ENCODE measurements at places on chromosomes 16 and 17.

DNA sequence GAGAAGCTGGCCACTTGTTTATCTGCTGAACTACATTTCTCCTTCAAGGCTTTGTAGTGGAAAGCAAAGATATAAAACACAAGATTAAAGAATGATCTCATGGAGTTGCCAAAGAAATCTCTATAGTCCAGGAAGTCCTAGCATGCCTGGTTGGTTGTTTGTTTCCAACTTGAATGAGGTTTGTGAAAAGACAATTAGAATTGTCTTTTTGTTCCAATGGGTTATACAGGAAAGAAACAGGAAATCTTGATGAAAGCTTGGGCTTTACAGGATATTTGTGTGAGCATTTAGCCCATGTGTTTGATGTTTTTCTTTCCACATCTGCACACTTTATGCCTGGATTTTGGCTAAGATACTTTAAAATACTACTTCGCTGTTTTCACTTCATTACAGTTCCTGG is 273.4 kb downstream of the CEP112 start:
- DNase-seq, result no peak

GRCh38 chr16:31708348-31708747 is 165.3 kb upstream of the ZNF267 start:
- DNase-seq, result no peak

DNA sequence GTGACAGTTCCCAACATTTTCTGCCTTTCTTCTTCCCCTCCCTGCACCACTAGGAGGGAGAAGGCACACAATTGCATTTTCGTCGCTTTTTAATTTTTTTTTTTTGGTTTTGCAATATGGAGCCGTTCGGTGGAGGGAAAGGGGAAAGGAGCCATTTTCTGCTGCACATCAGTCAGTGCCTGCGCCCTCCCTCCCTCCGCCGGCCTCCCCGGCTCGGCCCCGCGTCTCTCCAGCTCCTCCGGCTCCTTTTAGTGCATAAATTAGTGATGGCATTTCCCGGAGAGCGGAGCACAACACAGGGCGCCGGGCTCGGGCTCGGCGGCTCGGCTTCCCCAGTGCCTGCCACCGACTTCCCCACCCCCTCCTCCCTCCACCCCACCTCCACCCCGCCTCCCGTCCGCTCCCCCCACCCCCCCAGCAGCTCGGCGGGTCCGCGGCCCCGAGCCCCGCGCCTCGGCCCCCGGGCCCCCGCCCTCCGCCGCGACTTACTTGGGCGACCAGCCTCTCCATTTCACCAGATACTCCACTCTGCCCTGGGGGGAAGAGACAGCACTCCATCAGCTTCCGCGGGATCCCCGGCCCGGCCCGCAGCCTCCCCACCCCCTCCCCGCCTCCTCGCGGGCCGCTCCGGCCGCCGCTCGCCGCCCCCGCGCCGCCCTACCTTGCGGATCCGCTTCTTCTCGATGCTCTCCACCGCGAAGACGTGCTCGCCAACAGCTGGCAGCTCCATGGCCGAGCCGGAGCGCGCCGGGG is 542 bp downstream of the CBX4 start:
- peak; percentile 87 for DNase-seq

DNA sequence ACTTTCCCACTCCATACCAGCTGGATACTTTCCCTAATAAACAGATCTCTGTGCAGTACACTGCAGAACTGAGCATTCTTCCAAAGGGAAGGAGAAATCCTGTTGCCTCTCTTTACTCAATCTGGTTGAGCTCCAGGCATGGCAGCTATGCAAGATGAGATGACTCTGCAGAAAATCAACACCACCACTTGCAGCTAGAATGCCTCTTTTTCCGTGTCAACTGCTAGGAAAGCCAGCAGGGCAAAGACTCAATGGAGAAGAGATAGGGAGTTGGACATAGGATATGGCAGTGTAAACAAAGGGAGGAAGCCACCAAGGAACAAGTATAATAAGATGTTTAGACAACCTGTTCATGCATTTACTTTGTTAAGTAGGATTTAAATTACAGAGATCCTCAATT is 40.4 kb upstream of the CORO6 start:
- DNase-seq, result no peak

GRCh38 chr17:42585353-42585752 is 7.8 kb upstream of the PSMC3IP start:
- no peak for DNase-seq

- no peak for DNase-seq
Measured at GRCh38 chr16:87854053-87854906, 15.0 kb downstream of the SLC7A5 start.

- no peak for DNase-seq
Measured at GRCh38 chr16:88929091-88929445, 47.9 kb downstream of the CBFA2T3 start.

DNA sequence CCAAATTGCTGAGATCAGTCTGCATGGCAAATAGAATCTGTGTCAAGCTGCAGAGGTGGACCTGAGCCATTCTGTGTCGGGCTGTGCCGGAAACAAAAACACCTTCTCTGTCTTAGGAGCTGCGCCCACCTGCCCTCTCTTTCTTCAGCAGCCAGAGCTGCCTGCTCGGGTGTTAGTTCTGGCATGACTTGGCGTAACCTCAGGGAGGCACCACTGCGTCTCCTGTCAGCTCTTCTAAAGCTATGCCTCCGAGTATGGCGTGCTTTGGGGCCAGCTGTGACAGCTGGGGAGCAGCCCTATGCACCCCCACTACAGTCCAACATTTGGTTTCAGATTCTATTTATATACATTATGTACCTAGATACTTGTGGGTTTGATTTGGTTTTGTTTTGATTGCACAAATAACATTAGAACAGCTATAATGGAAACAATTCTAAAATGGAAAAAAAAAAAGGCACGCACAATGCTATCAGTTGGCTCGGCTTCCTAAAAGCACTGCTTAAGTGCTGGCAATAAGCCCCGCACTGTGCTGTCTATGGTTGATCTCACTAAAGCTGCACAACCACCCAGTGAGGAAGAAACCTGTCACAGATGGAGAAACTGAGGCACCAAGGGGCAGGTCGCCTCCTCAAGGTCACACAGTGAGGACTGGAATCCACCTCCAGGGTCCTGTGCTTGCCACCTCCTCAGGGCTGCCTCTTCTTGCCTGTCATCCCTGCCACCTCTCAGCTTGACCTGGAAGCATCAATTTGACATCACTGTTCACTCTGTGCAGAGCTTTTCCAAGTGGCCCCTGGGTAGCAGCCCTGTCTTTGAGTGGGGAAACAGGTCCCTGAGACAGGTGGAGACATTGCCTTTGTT is 18.7 kb upstream of the ADGRG1 start:
- DNase-seq, result no peak

- no peak for DNase-seq
Measured at GRCh38 chr17:58402679-58403078, 14.7 kb downstream of the RNF43 start.

DNA sequence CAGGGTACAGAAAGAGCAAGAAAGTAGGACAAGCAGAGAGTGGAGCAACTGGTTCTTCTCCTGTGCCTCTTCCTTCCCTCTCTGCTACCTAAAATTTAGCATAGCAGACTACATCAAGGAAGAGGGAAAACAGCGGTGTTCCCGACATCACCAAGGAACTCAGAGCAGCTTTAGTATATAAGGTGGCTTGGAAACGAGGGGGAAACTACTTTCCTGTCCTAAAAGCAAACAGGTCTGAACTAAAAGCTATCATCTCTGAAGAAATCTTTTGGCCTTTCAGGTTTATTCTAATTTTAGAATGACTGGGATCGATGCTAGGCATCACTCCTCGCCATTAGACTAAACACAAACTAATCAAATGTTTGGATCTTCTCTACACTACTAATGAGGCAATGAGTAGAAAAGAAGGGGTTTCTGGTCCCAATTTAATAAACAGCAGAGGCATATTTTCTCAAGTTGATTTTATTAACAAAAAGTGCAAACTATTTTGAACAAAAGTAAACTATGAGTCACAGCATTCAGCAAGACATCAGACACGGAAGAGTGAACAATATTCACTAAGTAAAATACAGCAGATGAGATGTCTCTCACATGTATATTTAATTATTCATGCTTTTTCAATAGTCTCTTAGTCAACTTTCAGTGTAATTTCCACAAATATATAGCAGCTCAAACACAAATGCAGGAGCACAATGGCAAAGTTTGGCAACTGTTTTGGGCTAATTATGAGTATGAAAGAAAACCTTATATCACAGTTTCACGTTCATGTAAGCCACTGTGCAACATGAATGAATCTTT is 108.7 kb downstream of the TRIM37 start:
- DNase-seq, result no peak

DNA sequence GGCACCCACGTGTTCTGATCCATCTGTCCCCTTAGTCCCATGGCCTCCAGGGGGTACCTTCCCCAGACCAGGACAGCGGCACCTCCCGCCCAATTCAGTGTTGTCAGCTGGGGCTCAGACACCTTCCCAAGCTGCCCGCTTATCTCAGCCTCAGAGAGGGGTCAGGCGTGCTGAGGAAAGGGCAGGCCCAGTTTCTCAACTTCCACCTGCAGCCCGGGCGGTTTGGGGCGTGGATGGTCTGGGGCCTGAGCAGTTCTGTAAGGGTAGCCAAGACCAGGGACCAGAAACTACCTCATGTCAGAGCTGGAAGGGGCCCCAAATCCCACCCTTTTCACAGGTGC is 5.1 kb downstream of the PLCD3 start:
- no peak for DNase-seq

DNA sequence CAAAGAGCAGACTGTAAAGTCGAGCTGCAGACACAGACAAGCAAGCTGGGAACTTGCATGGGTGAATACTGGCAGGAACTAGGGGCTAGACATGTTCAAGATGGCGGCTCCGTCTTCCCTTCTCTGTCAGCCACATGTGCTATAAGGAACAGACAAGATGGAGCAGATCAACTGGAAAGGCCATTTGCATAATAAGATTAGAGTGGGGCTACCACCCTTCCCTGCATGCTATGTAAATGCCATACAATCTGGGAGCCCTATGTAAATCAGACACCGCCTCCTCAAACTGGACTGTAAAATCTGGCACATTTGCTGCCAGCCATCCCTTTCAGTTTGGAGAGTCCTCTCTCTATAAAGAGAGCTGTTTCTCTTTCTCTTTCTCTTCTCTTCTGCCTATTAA is 640.1 kb upstream of the CDH8 start:
- no peak for DNase-seq

DNA sequence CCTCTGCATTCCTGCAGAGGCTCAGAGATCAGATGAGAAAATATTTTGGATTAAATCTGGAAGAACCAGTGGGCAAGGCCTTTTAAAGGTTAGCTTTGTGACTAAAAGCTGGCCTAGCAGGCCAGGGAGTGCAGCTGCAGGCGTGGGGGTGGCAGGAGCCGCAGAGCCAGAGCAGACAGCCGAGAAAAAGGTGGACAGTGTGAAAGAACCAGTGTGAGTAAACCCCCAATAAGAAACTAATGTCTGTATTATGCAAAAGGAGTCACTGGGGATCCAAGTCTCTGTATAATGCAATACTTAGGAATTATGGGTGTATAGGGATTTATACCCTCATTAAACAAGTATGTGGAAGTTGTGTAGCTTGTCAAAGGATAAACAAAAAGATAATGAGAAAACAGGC is 21.4 kb upstream of the SPACA3 start:
- no peak for DNase-seq

DNA sequence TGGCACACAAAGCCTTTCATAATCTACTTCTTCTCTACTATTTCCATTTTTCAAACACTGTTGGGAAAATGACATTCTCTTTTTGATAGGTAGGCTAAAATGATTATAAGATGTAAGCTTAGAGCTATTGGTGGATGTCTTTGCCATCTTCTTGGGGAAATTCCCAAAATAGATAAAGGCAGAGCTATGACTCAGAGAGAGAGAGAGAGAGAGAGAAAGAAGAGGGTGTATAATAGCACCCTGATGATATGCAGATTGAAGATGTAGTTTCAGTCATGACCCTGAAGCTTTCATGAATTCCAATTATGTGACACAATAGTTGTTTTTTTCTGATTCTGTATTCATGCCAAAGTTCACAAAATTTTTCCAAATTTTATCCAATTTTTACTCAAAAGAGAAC is 529.1 kb downstream of the HS3ST4 start:
- DNase-seq, result no peak

DNA sequence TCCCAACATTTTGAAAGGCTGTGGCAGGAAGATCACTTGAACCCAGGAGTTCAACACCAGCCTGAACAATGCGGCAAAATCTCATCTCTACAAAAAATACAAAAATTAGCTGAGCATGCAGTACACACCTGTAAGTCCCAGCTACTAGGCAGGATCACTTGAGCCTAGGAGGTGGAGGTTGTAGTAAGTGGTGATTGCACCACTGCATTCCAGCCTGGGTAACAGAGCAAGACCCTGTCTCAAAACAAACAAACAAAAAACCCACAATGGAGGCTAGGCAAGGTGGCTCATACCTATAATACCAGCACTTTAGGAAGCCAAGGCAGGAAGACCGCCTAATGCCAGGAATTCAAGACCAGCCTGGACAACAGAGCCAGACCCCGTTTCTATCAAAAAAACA is 12.0 kb downstream of the APPBP2 start:
- DNase-seq, result no peak

GRCh38 chr16:4831616-4832015 is 15.5 kb downstream of the GLYR1 start:
- no peak for DNase-seq

GRCh38 chr16:89607937-89608740 is 5.3 kb upstream of the DPEP1 start:
- no peak for DNase-seq

GRCh38 chr17:36859706-36860105 is 77.6 kb upstream of the LHX1 start:
- DNase-seq, result no peak

DNA sequence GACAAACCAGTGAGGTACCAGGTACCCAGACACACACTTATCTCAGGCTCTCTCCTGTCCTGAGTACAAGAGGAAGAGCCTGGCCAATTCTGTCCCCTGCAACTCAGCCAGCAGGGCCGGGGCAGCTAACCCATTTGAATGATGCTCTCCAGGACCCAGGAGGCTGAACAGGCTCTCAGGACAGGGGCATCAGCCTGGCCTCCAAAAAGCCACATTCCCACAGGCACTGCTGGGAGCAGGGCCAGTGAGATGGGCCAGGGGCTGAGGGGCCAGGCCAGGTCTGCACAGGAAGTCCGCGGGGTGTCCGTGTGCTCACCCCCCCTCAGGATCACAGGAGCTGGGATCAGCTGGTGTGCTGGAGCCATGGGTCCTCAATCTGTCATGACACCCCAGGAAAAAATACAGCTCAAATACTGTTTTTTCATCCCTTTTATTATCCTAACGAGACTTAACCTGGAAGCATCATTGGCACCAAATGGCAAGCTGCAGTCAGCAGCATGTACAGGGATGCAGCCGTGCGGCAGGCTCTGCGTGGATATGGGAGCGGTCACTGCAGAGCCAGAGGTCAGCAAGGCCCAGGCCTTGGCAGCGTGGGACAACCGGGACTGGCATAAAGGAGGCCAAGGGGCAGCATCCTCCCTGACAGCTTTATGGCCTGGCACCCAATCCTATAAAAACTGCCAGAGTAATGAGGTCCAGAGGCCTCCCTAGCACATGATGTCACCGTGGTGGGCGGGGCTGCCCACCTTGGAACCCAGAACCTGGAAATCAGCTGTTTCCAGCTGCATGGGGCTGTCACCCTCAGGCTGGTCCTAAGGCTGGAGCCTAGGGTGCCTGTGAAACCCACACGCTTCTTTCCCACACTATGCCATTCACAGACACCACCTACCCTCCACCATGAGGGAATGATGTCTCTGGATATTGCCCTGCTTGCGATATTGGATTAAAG is 276.7 kb downstream of the C16orf95 start:
- no peak for DNase-seq
